ENCODE measurements at places on chromosomes 4 and X. TPM values are rescaled to one million over a fixed set of nuclear protein-coding genes. Genes with fewer than 3 reads are reported as not detected.
A peak's percentile ranks its signal among the peaks of the same experiment; 100 is the strongest.

The CXCL6 gene
- not detected for total RNA-seq

The CLCN4 gene
- total RNA-seq = 0.11 TPM

The PDGFRA gene
- 0.40 TPM for total RNA-seq

The KLHL5 gene
- 21.0 TPM for total RNA-seq

The NUDT11 gene
- total RNA-seq = 0.11 TPM

- no peak for DNase-seq
These were observed 88.3 kb downstream of the BCOR start for GRCh38 chrX:40009462-40009851.

DNA sequence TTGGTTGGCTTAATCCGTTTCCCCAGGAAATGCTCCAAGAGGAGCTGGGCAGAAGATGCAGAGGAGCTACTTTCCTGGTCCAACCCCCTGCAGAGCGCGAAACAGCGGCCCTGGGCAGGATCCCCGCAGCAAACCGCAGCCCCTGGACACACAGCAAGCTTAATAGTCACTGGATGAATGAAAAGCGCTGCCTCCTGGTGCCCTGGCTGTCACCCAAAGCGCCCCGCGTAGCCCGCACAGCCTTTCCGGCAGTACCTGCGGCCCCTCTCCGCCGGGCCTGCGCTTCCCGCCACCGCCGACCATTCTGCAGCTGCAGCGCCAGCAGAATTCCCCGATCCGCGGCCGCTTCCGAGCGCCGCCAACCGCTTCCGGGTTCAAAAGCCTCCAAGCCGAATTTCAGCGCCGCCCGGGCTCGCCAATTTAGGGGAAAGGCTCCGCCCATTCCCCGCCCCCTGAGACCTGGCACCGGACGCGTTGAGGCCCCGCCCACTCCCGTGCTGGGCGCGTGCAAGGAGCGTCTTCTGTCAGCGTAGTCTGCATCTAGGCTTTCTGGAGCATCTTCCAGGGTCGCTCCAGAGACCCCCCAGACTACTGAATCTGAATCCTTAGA is at the start of gene HPF1:
Gene HPF1 (minus strand): TSS at position 370 of the 610 bp plus-strand sequence. CDS start 67 bp downstream, at position 303.
- DNase-seq = peak; percentile 97

DNA sequence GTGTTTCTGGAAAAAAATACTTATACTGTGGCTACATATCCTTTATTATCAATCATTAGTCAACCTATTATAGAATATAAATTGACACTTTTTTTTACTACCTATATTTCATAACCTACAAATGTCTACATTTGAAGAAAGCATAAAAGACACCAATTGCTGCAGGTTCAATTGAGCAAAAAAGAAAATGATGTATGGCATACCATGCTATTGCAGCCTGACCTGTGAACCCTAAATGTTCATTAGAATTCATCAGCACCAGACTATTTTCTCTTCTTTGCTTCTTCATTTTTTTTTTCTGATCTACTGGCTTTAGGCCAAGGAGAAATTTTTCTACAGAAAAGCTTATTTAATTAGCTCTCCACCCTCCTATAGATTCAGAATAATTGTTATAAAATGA is 1628.2 kb upstream of the IGFBP7 start:
- DNase-seq = no peak

- no peak for DNase-seq
These were observed 331.1 kb upstream of the CPEB2 start for GRCh38 chr4:14671146-14671545.

GRCh38 chrX:48971249-48972219 is at the start of gene KCND1:
Gene KCND1 (minus strand): TSS chrX:48971844. CDS start chrX:48970271, 1,573 bp downstream.
- DNase-seq = no peak

DNA sequence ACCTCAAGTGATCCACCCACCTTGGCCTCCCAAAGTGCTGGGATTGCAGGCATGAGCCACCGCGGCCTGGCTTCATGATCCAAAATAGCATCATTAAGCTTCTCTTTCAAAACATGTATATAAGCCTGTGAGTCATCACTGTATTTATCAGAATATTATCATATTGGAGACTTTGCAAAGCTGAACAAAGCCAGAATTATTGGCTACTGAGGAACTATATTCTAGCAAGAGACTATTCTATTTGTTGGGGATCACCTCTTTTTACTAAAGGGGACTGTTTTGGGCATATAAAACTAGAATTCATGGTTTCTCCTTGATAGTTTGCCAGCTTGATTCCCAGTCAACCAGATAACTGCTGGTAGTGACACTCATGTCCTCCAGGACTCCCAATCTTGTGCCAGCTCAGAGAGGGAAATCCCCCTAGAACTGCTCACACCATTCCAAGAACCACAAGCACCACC is 40.1 kb downstream of the TET2 start:
- no peak for DNase-seq

Data from K562 (cell line).